ENCODE measurements at places on chromosomes 1 and 21.

DNA sequence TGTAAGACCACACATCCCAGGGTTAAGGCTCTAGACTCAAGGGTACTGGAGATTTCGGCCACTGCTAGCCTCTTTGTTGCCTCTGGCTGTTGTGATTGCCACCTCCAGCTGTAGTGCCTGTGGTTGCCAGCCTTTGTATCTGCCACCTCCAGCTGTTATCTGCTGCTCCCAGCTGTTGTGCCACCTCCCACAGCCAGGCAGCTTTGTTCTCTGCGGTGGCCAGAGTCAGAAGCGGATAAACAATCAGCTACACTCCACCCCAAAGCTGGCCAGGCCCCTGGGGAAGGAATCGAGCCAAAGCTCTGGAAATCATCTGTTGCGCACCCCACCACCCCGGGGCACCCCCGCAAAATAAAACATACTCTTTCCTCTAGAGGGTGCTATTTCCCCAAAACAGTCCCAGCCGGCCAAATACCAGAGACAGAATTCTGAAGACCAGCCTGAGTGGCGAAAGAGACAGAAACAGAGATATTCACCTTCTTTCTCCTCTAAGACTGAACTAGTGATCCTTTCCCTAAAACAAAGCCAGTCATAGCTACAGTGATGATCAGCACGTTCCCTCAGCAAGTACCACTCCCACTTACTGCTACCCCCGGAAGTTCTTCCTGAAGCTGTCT, 14.8 kb upstream of the PIGM start:
- DNase-seq = peak; percentile 58

GRCh38 chr1:225453797-225454648, 26.2 kb upstream of the LBR start:
- no peak for DNase-seq

- DNase-seq = no peak
Observed at GRCh38 chr1:12179111-12179519, 12.3 kb downstream of the TNFRSF1B start.

DNA sequence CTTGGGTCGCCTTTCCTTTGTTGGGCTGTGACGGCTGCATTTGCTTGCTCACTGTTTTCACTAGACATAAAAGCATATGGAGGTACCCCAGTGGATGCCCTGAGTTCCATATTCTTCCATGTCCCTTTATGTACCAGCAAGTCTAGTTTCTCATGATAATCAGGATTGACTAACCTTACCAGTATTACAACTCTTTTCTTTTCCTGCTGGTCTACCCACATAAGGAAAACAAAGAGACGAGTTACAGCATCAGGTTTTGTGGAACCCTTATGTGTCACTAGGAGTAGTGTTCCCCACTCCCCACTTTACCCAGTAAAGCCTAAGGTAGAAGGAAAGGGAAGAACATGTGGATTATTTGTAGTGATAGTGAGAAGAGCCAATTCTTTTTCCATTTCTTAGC, 16.4 kb upstream of the CENPF start:
- no peak for DNase-seq

DNA sequence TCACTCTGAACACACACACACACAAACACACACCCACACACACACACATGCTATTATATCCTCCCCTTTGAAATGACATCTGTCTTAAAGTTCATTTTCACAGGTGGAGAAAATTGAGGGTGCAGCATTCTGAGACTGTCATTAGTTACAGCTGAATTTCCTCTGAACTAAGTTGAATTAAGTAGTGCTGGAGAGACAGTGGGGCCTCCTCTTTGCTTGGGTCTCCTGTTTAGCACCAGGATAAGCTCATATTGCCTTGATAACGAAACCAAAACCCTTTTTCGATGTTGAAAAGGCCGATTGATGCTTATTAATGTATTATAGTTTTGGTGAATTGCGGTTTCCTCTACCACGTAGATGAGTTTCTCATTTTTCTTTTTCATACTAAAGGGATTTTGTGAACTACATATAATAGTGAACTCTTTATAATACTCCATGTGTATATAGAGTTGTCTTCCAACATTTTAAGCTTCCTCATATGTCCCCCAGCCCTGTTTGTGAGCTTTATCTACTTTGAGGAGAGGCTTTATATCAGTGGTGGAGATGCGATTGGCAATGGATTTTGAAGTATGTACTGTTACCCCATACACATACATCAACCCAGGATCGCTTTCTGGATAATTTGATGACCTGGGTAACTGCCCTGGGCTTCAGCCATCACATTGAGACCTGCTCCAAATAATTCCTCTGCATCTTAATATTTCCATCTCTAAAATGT, 17.4 kb downstream of the DYNLT5 start:
- no peak for DNase-seq
